ENCODE measurements at places on chromosomes 7 and 10.
A peak's percentile ranks its signal among the peaks of the same experiment; 100 is the strongest.

DNA sequence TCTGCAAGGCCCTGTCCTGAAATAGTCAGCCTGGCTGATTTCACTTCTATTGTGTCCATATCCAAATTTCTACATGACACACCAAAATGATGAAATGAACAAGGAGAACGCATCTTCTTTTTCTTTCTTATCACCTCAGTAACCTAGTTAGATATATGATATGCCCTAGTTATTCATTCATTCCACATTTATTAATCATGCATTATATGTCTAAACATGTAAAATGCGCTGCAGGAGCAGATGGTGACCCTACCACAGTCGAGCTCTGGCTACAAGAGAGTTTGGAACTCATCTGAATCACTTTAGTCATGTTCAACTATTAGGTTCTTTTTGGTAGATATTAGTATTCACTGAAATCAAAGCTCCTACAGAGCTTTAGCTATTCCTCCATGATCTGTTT lies 31.8 kb upstream of the VPS41 start:
- H3K27ac ChIP-seq: no peak overlapping the region
- H3K4me3 ChIP-seq: no peak overlapping the region
- H3K27me3 ChIP-seq: peaks cover 15% of the 10 kb centered on the region
- no peak for DNase-seq

DNA sequence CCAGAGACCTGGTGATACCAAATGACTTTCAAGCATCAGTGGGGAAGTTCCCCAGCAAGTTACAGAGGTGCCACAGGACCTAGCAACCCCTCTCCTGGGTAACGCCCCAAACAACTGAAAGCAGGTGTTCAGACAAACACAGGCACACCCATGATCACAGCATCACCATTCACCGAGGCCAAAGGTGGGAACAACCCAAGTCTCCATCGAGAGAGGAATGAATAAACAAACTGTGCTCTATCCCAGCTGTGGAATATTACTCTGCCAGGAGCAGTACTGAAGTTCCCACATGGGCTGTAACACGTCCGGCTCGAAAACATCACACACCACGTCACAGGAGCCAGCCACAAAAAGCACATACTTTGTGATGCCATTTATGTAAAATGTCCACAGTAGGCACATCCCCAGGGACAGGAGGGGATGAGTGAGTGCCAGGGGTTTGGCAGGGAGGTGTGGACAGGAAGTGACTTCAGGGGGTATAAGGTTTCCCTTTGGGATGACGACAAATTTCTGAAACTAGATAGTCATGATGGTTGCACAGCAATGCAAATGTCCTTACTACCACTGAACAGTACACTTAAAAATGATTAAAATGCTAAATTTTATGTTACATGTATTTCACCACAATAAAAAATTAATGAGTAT lies 222.8 kb downstream of the TNS3 start:
- H3K4me3 ChIP-seq: no peak overlapping the region
- peaks cover 5% of the 10 kb centered on the region for H3K36me3 ChIP-seq
- H3K4me1 ChIP-seq: no peaks in the 10 kb centered on the region
- H3K27ac ChIP-seq: no peak overlapping the region
- H3K27me3 ChIP-seq: peaks cover 5% of the 10 kb centered on the region

DNA sequence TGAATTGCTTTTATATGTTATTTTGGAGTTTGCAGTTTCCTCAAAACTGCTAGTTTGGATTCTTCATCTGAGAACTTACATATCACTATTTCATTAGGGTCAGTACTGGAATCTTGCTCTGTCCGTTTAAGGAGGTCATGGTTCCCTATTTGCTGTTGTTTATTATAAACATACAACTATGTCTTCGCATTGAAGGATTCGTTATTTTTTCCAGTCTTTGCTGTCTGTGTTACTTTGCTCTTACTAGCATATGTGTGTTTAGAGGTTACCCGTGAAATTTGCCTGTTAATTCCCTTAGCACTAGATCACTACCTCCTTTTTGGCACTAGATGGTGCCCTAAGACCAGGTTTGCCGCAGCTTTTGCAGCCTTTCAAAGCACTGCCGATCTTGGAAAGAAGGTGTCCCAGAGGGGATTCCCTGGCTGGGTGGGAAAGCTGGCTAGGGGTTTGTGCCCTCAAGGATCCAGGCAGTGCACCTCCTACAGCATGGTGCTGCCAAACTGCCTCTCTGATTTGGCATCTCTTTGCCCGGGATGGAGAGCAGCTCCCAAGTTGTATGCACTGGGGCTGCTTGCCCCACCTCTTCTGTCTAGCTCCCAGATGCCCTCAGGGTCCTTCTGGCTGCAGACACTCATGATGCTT lies 103.1 kb upstream of the APBB1IP start:
- no peak overlapping the region for H3K27ac ChIP-seq
- no peaks in the 10 kb centered on the region for H3K36me3 ChIP-seq
- H3K4me1 ChIP-seq: peaks cover 23% of the 10 kb centered on the region

DNA sequence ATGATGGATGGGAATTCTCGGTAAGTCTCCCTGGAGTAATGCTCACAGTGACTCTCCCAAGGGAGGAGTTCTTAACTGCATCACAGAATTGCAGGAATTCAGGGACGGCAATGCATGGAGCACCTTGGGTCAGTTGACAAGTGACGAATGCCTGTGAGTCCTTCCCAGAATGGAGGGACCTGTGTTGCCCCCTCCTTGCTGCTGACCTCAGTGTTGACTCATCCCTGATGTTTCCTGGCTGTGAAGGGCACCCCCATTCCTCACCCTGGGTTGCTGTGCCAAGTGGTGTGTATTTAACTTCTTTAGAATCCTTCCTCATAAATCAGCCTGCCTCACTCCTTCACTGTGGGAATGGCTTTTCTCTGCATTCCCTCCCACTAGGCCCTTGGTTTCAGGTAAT lies 98.9 kb downstream of the LRMDA start:
- H3K4me3 ChIP-seq: no peak overlapping the region
- no peak for DNase-seq
- no peak overlapping the region for H3K27ac ChIP-seq
- H3K36me3 ChIP-seq: no peaks in the 10 kb centered on the region
- peaks cover 2% of the 10 kb centered on the region for H3K27me3 ChIP-seq

- no peaks in the 10 kb centered on the region for H3K4me1 ChIP-seq
- H3K4me3 ChIP-seq: peak within 1 kb of the TSS; percentile 70
- H3K27ac ChIP-seq: no peak within 1 kb of the TSS
- no peak for DNase-seq
- H3K27me3 ChIP-seq: peaks cover 13% of the 10 kb centered on the region
Observed at GRCh38 chr7:94907026-94907810, at the start of gene PPP1R9A. TSS of gene PPP1R9A (plus strand) at chr7:94907594. CDS start at chr7:94910114, 2,520 bp downstream.

DNA sequence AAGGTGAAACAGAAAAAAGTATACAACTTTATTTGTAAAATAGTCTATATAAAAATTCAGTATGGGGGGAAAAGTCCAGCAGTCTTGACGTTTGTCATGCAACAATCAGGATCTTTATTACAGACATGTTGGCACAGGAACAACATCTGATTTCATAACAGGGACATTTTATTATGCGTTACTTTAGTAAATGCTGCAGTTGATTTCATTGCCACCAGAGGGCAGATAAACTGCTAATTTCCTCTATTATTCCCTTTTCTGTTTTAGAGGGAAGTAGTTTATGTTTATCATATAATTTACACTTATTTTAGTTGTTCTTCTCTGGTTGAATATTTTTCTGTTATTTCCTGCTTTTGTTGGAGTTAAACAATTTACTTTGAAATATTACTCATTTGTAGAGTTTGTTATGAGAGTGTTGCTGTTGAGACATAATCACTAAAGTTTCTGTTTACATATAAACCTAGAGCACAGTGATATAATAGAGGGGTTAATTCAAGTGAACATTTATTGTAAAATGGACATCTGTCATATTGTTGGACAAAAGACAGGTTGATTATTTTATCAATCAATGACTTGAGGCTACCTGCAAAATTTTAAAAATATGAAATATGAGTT lies 3.3 kb downstream of the PLXDC2 start:
- DNase-seq: peak; percentile 6
- no peak overlapping the region for H3K27ac ChIP-seq
- peaks cover 26% of the 10 kb centered on the region for H3K27me3 ChIP-seq
- peaks cover 5% of the 10 kb centered on the region for H3K4me1 ChIP-seq
- no peak overlapping the region for H3K4me3 ChIP-seq

- no peak overlapping the region for H3K27ac ChIP-seq
- no peaks in the 10 kb centered on the region for H3K36me3 ChIP-seq
- no peak for DNase-seq
Observed at GRCh38 chr10:78772486-78772885, 296.3 kb upstream of the ZMIZ1 start.

DNA sequence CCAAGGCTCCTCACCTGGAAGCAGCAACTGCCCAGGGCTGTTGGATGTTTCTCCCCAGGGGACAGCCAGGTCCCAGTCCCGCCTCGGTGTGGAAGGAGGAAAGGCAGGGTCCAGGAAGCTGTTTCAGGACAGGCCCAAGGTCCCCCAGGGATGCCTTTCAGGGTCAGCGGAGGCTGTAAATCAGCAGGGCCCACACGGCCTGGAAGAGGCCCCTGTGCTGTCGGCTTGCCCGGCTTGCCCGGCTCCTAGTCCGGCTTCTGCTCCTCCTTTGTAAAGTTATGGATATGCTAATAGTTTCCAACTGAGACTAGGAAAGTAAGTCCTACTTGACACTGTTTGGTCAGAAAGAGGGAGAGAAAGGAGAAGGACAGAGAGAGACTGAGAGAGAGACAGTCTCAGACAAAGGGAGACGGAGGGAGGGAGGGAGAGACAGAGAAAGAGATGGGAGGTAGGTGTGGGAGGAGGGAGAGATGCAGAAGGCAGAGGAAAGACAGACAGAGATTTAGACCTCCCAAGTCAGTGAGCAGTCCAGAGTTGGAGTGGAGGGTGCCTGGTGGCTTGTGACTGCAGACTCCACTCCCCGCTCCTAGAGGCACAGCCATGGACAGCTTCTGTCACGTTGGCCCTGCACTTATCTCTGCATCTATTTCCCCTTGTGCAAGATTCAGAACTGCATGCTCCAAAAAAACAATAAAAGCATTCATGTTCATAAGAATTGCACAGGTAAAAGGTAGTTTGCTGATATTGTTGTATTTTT lies 10.5 kb downstream of the IKZF1 start:
- peaks cover 2% of the 10 kb centered on the region for H3K27me3 ChIP-seq
- no peaks in the 10 kb centered on the region for H3K4me1 ChIP-seq
- no peaks in the 10 kb centered on the region for H3K36me3 ChIP-seq
- no peak overlapping the region for H3K27ac ChIP-seq

DNA sequence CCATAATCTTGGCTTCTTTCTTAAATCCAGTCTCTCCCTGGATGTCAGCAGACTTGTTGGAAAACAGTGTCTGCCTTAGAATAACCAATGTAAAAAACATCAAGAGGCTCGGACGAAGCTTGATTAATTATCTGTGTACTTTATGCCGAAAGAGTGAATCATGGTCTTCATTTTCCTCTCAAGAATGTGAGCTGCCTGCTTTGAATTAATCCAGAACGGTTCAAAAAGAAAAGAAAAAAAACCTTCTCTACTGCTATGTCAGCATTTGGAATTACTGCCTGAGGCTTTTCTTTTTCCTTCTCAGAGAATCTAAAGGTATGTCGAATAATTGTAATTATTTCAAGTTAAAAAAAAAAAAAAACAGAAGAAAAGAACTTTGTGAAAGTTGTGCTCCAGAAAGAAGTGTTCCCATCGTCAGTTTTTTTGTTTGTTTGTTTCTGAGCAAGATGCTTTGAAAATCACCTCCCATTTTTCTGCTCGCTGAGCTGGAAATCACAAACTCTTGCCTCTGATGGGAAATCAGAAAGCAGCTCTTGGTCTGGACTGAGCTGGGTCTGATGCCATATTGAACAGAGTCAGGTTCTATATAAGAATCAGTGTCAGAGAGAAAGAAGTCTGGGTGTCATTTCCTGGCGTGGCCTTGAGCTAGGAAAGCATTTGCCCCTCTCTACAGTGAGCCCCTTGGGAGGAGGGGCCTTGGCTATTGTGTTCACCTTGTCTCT lies 20.2 kb downstream of the PLPP4 start:
- peak overlapping the region; percentile 85 for H3K27ac ChIP-seq
- DNase-seq: peak; percentile 80

DNA sequence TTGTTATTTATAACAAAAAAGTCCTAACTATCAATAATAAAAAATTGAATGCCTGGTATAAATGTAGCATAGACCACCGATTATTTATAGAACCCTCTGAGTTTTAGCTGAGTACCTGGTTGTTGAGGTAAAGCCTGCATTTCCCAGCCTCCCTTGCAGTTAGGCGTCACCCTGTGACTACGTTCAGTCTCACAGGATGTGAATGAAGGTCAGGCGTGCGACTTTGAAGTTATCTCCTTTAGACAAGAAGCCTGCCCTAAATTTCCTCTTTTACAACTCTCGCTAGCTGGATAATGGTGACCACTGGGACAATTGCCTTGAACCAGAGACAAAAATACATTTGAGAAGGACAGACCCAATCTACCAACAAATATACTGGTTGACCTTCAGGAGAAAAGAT lies 67.5 kb upstream of the TES start:
- H3K27ac ChIP-seq: no peak overlapping the region
- H3K36me3 ChIP-seq: no peaks in the 10 kb centered on the region
- no peaks in the 10 kb centered on the region for H3K27me3 ChIP-seq
- no peak for DNase-seq

GRCh38 chr10:127899766-127900387 lies 7.0 kb upstream of the PTPRE start:
- no peak for DNase-seq
- H3K4me1 ChIP-seq: no peaks in the 10 kb centered on the region
- no peak overlapping the region for H3K27ac ChIP-seq
- H3K4me3 ChIP-seq: no peak overlapping the region
- H3K27me3 ChIP-seq: no peaks in the 10 kb centered on the region

DNA sequence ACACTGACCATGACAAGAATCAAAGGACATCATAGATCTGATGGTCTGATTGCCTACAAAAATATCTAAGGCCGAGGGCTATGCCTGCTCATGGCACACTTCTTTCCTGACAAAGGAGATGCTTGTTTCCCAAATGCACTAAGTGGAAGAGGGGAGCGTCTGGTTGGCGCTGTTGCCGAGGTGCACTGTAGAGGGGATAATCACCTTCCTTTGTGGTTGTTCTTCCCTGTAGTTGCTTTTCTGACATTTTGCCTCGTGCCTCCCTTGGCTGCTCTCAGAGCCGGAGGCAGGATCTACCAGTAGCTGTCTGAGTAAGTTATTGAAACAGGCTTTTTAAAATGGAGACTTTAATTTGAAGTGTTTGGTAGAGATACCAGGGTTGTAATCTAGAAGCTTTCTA lies 352.0 kb downstream of the SORCS3 start:
- DNase-seq: no peak
- H3K36me3 ChIP-seq: no peaks in the 10 kb centered on the region
- H3K27ac ChIP-seq: no peak overlapping the region
- H3K4me1 ChIP-seq: no peaks in the 10 kb centered on the region

GRCh38 chr10:67011981-67012380 lies 86.1 kb downstream of the LRRTM3 start:
- no peaks in the 10 kb centered on the region for H3K27me3 ChIP-seq
- H3K27ac ChIP-seq: no peak overlapping the region
- H3K4me1 ChIP-seq: no peaks in the 10 kb centered on the region

DNA sequence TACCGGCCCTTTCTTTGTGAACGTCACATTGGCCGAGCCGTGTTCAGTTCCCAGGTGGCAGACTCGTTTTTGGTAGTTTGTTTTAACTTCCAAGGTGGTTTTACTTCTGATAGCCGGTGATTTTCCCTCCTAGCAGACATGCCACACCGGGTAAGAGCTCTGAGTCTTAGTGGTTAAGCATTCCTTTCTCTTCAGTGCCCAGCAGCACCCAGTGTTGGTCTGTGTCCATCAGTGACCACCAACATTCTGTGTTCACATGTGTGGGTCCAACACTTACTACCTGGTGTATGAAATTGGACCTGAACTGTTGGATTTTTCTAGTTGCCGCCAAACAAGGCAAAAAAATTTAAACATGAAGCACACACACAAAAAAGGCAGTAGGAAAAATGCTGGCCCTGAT lies 9.9 kb upstream of the CSGALNACT2 start:
- peak overlapping the region; percentile 78 for H3K27ac ChIP-seq
- DNase-seq: no peak
- peaks cover 21% of the 10 kb centered on the region for H3K27me3 ChIP-seq
- H3K4me1 ChIP-seq: peaks cover 29% of the 10 kb centered on the region
- H3K36me3 ChIP-seq: no peaks in the 10 kb centered on the region

All from HFFc6 (cell line).